ENCODE measurements at places on chromosomes 11 and 22. TPM values are rescaled to one million over a fixed set of nuclear protein-coding genes. Genes with fewer than 3 reads are reported as not detected.

The NAALAD2 gene
- total RNA-seq: 2.8 TPM

The BCO2 gene
- 1.2 TPM for total RNA-seq

The PGA3 gene
- not detected for total RNA-seq

DNA sequence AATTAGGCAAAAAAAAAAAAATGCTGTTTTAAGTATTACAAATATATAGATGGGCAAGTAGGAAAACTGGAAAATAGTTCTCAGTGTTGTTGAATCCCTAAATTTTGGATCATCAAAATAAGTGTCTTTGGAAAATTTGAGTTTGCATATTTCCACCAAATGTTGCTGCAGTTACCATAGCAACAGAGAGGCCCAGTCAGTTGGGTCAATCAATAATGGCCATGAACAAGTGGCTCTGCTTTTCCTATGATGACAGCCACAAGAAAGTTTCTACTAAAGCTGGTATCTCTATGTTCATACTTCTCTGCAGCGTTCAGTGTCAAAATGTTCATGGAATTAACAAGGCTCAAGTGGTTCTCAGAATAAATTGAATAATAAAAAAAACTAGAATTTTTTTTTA is 79.1 kb downstream of the SERGEF start:
- no peak for DNase-seq

- no peak for DNase-seq
Observed at GRCh38 chr22:34297536-34298120, 377.4 kb upstream of the LARGE1 start.

DNA sequence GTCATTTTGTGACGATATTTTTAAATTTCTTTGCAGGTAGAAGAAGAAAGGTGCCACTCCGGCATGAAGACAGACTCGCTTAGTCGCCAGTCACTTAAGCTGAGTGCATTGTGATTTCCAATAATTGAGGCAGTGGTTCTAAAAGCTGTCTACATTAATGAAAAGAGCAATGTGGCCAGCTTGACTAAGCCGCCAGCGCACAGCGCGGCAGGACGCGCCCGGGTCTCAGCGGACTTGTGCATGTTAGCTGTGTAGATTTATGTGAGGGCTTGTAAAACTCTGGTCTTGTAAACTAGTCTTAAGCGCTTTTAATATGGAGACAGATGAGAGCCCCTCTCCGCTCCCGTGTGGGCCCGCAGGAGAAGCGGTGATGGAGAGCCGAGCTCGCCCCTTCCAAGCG is 5.6 kb downstream of the DGCR8 start:
- DNase-seq: no peak

DNA sequence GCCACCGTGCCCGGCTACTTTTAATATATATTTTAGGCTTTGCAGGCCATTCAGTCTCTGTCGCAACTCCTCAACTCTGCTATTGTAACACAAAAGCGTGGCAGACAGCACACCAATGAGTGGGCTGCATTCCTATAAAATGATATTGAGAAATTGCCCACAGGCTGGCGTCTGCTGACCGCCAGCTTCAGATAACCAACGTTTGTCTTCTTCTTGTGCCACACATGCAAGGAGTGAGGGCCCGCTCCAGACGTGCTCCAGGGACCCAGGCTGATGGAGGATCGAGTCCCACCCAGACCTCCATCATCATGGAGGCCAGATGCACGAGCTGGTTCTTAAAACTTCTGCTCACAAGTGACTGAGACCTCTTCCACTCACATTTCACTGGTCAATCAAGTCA is 35.4 kb upstream of the LINC01488 start:
- no peak for DNase-seq

DNA sequence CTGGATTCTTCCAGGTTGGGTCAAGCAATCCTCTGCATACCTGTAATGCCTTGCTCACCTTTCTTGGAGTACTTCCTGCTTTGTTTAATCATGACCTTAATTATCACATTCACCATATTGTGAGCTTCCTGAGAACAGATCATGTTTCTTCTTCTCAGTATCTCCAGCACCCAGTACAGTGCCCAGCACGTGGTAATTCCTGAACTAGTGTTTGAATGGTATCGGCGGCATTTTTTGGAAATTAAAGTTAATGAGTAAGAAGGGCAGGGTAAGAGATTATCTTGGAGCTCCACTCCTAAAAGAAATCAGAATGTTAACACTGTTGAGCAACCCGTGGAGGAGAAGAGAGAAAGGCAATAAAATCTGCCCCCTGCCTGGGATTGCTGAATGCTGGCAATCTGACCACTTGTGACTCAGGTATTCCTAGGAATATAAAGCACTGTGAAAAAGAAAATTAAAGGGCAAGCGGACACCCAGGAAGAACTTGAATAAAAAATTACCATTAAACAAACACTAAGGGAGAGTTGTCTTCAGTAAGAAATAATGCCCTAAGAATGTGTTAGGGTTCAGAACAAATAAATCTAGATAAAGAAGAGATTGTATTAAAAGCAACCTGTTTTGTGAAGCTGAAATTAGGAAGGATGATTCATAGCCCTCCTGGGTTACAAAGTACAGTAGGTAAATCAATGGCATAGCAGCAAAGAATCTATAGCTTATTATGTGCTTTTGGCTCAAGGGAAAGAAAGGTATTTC is 92.9 kb downstream of the PDHX start:
- peak; percentile 83 for DNase-seq

- DNase-seq: no peak
Observed at GRCh38 chr11:37881741-37882140, 1283.7 kb upstream of the RAG2 start.

- no peak for DNase-seq
Observed at GRCh38 chr11:10308201-10308954, 3.5 kb downstream of the ADM start.

DNA sequence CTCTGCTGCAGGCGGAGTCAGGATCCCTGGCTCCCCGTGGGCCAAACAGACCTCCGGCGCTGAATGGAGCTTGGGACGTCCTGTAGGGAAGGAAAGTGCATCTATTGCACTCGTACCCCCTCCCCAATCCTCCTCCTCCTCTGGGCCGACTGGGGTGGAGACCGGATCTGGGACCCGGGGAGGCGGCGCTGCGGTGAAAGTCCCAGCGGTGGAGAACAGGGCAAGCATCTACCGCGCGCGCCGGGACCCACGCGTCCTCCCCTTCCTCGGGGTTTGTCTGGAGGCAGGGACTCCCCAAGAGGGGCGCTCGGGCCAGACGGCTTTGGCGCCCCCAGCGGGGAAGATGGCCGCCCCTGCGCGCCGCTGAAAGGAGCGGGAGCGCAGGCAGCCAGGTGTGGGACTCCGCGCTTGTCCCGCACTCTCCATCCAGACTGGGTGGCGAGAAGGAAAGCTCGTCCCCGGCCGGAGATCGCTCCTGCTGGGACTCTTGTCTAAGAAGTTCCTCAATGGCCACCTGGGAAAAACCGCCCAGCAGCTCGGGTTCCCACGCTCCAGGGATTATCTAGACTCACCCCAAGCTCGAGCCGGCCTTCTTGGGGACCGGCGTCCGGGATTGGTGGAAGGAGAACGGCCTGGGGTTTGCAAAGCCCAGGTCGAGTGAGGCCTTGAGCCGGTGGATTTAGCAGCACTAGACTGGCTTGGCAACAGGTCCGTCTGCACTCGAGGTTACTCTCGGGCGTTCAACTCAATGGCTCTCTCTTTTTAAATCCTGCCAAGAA is 718 bp downstream of the FADS2 start:
- DNase-seq: no peak

- no peak for DNase-seq
Observed at GRCh38 chr11:2673250-2673610, 26.6 kb downstream of the KCNQ1OT1 start.

- no peak for DNase-seq
Observed at GRCh38 chr11:115475564-115475963, 28.7 kb downstream of the CADM1 start.
